ENCODE measurements at places on chromosomes 6 and 20. TPM values are rescaled to one million over a fixed set of nuclear protein-coding genes. Genes with fewer than 3 reads are reported as not detected.

- DNase-seq: no peak
Measured at GRCh38 chr6:73774311-73774774, 78.3 kb downstream of the CD109 start.

GRCh38 chr6:24847402-24847801, 48.7 kb upstream of the ARMH2 start:
- DNase-seq: no peak

- DNase-seq: no peak
Measured at GRCh38 chr6:169487579-169488436, 214.0 kb downstream of the WDR27 start.

GRCh38 chr20:15759594-15759993, 813.7 kb downstream of the KIF16B start:
- no peak for DNase-seq

DNA sequence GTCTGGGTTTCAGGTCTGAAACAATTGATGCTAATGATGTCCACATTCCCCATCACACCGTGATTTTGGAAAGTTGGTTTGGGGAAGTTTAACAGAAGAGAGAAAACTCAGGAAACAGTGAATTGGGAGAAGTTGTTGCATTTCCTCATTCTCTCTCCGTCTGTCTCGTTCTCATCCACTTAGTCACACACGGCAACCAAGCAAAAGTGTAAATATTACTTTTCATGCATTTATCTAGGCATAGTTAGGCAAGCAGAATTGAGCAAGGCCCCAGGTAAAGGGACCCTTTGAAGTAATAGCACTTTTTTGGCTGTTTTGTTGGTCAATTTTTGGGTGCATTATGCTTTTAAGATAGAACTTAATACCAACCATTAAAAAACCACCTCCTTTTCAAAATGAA, 137.0 kb upstream of the SULF2 start:
- DNase-seq: no peak

Gene ANKRD66
- total RNA-seq: not detected

Gene GABRR1
- total RNA-seq: 0.47 TPM

DNA sequence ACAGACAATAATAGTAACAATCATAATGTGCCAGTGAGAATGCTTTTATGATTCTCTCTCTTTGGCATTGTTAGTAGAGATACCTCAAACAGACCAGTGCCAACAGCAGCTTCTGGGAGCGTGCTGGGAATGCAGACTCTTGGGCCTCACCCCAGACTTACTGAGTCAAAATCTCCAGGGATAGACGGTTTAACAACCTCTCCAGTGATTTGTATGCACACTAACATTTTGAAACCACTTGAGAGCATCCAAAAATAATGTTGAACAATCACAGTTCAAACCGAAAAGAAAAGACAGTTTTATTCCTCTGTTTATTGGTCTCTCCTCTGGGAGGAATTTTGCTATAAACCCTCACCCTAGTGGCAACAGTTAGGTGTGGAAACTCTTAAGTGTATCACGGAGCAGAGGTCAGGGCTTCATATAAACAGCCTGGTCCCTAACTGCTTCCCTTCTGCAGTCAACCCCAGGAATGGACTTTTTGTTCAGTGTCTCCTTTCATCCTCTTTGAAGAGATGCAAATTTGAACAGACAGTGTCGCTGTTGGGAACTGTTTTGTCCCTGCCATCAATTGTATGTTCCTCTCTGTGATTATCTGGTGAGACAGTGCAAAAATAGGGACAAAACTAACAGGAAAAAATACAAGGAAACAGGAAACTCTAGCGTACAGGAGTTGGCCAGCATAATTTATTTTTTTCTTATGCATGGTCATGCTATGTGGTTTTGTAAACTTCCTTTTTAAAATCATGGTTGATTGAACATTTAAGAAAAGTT, 162.4 kb upstream of the BTBD3 start:
- DNase-seq: no peak

- DNase-seq: no peak
Measured at GRCh38 chr6:127811900-127812570, 88.8 kb downstream of the THEMIS start.

Measured in endodermal cell (in vitro differentiated cells).